ENCODE measurements at places on chromosomes 11 and 22. TPM values are rescaled to one million over a fixed set of nuclear protein-coding genes. Genes with fewer than 3 reads are reported as not detected.
A peak's percentile ranks its signal among the peaks of the same experiment; 100 is the strongest.

PLAAT2 gene
- 0.22 TPM for polyA plus RNA-seq

FBLN1 gene
- 105 TPM for polyA plus RNA-seq

- DNase-seq, result no peak
Measured at GRCh38 chr11:128468111-128468510, 119.2 kb downstream of the ETS1 start.

A4GALT gene
- 18.7 TPM for polyA plus RNA-seq

DNA sequence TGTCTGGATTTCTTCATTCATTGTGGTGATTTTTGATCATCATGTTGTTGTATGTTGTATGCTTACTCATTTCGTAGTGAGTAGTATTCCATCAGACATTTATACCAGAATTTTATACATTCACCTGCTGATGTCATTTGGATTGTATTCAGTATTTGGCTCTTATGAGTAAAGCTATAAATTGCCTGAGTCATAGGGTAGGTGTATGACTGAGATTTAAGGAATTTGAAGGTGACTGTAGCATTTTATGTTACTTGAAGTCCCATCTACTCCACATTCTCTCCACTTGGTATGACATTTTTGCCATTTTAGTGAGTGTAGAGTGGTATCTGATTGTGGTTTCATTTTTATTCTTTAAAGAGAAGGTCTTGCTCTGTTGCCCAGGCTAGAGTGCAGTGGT lies 548.2 kb downstream of the TBC1D22A start:
- no peak for DNase-seq

DNA sequence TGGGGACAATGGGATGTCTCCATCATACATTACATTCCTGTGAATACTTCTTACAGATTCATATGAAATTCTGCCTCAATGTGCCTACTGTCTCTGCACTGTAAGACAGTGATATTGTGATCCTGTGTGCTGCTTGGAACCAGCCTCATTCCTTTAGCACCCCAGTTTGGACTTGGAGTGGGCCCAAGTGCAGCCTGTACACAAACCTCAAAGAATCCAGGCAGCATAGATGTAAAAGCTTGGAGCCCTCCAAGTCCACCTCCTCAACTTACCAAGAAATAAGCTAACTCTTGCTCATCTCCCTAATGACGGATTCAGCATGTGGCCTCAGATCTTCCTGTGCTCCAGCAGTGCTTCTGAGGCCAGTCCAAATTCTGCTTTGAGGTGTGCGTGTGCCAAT lies 24.4 kb downstream of the GRAP2 start:
- no peak for DNase-seq

GRCh38 chr11:73318501-73319011 lies 10.5 kb downstream of the ARHGEF17 start:
- no peak for DNase-seq

DNA sequence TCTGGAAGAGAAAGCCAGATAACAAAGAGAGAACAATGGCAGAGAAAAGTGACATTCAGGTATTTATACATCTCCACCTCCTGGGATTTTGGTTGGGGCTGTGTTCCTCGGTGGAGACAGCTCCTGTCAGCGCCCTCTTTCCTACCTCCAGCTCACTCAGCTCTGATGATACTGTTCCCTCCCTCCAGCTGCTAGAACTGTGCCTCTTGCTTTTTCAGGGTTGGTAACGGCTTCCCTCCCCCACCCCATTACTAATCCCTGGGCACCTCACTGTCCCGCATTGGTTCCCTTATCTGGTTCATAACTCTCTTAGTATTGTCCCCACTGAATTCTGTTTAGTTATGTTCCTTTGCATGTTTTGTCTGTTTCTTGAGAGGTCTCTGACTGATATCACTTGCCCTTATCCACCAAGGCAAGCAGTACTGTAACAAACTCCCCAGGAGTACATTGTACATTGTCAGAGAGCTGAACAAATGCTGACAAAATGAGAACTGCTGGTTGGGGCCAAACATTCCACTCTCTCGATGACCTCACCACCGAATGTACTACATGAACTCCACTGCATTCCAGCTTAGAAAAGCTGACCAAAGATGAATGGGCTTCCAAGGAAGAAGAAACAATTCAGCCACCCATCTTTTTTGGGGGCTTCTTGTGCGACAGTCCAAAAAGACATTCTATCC lies 5.7 kb upstream of the FBXO3 start:
- no peak for DNase-seq

DNA sequence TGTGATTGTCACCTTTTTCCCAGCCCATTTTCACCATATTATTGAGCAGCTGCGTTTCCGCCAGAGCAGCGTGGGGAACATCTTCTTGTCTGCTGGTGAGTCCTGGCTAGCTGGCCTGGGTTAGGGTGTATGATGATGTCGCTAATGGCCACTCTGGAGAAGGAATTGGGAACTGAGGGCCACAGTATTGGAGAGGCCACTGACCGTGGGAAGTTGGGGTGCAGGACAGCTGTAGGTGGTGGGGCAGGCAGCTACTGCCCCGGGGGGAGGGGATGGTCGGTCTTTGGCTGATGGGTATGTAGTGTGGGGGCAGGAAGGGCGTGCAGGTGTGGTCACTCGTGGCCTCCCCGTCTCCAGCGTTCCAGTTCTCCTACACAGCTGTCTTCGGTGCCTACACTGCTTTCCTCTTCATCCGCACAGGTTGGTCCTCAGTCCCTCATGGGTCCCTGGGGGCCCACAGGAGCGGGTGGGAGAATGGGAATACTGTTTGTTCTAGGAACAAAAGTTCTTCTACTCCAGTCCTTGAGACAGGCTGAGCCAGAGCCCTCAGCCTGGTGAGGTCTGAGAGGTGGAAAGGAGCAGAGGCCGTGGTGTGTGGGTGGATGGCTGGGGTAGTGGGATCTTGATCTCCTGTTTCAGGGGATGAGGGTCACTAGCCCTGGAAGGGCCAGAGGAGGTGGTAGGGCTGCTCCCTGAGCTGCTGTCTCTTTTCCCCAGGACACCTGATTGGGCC lies 2.1 kb downstream of the RCE1 start:
- no peak for DNase-seq

NXPE1 gene
- polyA plus RNA-seq, result not detected

DNA sequence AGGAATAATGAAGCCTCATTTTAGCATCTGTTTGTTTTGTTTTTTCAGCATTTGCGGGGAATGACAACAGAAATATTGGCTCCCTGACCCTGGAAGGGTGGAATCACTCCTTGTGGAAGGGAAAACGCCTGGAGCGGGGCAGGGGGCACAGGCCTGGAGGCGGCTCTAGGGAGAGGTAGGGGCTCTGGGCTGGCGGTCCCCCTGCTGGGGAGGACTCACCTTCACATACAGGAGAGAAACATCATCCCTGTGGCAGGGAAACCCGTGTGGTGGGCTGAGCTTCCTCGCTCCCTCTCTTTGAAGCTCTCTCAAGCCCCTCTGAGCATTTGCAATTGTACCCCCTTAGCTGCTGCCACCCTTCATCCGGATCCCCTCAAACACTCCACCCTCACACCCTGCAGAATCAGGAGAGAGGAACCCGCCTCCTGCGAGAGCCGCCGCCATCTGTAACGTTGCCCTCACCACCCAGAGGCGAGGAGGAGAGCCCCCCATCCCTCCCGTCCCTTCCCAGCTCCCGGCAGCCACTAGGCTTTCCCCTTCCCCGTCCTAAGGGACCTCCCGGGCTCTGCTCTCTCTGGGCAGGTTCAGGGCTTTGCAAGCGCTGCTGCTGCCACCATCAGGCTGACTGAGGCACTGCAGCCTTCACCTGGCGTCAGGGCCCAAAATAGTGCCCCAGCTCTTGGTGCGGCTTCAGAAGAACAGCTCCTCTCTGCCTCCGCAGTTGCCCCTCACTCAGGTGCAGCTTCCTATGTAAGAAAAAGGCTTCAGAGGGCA lies 10.4 kb downstream of the KIRREL3 start:
- DNase-seq, result no peak

DNA sequence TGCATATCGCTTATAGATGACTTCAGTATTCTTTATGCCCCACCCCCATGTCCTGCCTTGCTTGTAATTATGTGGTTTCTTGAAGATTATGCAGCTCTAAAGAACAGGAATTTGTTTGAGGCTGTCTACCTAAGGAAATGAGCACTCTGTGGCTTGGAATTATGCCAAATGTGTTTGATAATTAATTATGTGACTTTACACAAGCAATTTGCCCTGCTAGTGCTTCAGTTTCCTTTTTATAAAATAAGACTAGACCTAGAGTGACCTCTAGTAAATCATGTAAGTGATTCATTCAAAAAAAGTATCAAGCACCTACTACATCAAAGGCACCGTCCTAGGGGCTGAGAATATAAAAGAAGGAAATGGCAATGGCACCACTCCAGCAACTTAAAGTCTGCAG lies 491.5 kb upstream of the KIRREL3 start:
- no peak for DNase-seq

- no peak for DNase-seq
Measured at GRCh38 chr11:121767433-121767832, 314.7 kb upstream of the SORL1-AS1 start.

OR4A5 gene
- not detected for polyA plus RNA-seq

DNA sequence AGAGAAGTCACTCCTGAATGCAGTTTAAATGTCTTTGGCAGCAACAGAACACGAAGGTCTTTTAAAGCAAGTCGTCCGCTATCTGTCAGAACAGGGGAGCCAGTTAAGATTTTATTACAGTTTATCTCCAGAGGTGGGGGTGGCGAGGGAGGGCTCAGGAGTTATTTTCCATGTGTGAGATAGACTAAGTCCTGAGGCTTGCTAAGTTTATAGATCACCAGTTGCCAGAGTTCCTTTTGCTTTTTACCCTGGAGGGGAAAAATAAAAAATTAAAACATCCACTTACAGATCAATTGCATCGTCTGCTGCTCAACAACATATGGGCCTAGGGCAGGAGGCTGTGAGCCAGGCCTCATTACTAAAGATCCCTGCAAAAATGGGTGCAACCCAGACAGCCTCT lies 90.7 kb downstream of the SNX19 start:
- no peak for DNase-seq

DNA sequence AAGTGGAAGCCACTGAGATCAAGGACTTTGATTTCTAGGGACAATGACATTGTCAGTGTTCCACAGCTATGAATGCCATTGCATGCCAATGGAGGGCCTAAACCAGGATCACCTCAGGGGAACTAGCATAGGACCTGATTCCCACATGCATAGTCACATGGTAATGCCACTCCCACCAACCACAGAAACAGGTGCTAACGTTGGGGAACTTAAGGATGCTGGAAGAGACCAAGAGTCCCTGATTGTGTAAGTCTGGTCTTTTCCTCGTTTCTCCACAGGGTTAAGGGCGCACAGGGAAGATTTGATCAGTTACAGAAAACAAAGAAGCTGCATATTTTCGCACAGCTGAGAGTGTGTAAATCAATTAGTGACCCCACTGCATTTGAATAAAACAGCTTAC lies 59.4 kb upstream of the CD44 start:
- DNase-seq, result no peak

ACR gene
- 0.25 TPM for polyA plus RNA-seq

DNA sequence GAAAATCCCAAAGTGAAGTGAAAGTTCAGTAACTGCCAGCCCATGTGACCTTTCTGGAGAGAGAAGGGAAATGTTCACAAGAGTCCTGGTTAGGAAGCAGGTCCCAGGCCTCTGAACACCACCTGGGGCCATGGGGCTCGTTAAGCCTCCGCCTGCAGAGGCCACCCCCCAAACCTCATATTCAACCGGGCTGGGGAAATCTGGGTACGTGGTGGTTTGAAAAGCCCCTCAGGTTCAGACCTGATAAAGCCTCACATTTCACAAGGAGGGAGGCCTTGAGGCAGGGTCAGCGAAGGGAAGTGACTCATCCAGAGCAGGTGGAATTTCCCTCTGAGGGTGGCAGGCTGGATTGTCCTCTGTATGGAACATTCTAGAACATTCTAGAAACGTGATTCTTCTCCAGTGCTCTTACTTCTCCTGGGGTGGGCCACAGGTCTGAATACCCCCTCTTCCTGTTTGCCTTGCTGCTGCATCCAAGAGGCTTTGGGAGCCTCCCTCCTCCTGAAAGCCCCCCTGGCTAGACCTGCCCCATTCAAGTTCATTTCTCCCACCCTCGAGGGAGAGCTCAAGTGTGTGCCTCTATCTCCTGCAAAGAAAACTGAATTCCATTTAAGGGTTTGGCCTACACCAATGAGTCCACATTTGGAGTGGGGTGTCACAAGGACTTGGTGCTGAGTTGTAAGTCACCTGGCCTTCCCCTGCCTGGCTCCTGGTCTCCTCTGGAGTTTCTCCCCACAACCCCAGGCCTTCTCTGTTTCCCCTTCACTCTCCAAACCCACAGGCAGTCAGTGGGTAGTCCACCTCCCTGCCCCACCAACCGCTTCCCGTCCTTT lies 6.3 kb downstream of the FXYD2 start:
- no peak for DNase-seq

DNA sequence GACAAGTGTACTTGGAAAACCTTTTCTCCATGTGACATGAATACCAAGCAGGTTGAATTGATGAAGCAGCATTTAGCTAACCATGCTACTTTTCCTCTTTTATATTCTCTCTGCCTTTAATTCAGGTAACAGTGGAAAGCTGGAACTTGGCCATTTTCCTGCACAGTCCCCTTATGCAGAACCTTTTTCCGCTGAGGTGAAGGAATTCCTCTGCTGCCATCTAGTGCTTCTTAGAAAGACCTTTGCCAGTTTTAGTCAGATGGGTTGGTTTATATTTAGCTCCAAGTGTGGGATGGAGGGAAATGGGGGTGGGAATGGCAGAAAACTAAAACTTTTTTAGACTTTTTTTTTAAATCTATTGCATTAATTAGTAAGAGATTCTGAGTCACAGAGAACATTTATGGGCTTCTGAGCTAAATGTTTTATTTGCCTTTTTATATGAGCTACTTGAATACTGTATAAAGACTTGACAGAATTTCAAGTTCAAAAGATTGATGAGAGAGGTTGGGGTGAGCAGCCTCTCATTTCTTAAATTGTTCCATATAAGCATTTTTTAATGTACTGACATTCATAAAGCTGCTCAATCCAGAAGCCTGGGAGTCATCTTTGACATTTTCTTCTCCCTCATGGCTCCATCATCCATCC lies 153.9 kb upstream of the ZC3H12C start:
- peak; percentile 18 for DNase-seq

- DNase-seq, result no peak
Measured at GRCh38 chr11:3001496-3001895, 9.4 kb upstream of the NAP1L4 start.

DNA sequence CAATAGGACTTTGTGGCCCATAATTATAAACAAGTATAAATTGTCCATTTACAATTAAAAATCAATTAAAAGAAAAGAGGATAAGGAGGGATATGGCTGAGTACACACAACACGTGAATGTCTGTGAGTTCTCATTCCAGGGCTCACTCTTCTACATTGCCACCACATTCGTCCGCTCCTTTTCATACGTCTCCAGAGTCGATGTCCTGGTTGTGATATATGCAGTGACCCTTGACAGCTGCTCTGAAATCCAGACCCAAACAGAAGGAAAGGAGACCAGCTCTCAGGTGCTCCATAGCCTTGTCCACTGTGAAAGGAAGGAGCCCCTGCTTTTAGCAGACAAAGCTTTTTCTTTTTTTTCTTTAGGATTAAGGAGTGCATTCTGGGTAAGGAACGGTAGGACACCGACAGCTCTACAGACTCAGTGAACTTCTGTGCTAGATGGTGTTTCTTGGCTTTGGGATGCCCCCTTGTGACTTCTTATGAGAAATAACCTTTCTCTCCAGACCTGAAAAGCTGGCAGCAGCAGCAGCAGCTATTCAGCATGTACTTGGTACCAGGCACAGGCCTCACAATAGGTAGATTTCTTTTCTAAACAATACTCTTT lies 19.7 kb upstream of the DNAJB13 start:
- no peak for DNase-seq

- no peak for DNase-seq
Measured at GRCh38 chr22:19516378-19517170, 7.6 kb downstream of the CLDN5 start.

- DNase-seq, result no peak
Measured at GRCh38 chr22:22913989-22914388, 26.4 kb downstream of the IGLL5 start.

- no peak for DNase-seq
Measured at GRCh38 chr11:62204430-62204829, 4.0 kb upstream of the SCGB2A1 start.

GRCh38 chr11:132202621-132203020 lies 832.2 kb downstream of the NTM start:
- DNase-seq, result no peak
